ENCODE measurements at places on chromosomes 13 and 19.

DNA sequence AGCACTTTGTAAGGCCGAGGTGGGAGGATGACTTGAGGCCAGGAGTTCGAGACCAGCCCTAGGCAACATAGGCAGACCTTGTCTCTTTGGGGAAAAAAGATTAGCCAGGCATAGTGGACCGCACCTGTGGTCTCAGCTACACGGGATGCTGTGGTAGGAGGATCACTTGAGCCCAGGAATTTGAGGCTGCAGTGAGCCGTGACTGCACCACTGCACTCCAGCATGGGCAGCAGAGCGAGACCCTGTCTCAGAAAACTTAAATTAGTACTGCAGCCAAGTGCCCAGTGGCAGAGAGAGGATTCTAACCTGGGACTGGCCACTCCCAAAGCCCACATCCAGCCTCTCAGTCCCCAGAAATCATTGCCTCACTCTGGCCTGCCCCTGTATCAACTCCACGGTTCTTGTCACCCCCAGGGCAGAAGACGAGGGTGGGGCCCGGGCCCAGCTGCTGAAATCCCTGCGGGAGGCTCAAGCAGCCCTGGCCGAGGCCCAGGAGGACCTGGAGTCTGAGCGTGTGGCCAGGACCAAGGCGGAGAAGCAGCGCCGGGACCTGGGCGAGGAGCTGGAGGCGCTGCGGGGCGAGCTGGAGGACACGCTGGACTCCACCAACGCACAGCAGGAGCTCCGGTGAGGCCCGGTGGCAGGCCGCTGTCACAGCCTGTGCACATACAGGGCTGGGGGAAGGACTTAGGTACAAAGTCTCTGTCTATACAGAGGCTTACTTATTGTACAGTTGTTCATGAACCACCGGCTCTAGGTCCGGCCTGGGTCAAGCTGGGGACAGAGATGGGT, 53.4 kb downstream of the KCNC3 start:
- no peak for DNase-seq

DNA sequence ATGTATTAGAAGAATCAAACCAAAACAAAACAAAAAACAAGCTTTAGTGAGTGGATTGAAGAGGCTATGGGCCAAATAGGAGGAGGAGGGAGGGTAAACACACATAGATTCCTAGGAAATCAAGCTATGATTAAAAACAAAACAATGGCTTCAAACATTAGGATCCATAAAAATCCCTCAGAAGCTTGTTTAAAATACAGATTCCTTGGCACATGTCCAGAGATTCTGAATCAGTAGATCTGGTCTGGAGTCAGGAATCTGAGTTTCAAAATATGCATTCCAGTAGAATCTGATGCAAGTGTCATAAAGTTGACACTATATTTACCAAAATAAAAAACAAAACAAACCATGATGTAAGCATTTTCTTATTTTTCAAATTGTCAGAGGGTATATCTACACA, 692.8 kb upstream of the SGCG start:
- DNase-seq = no peak

- no peak for DNase-seq
Observed at GRCh38 chr13:27704681-27705080, 83.0 kb downstream of the POLR1D start.

DNA sequence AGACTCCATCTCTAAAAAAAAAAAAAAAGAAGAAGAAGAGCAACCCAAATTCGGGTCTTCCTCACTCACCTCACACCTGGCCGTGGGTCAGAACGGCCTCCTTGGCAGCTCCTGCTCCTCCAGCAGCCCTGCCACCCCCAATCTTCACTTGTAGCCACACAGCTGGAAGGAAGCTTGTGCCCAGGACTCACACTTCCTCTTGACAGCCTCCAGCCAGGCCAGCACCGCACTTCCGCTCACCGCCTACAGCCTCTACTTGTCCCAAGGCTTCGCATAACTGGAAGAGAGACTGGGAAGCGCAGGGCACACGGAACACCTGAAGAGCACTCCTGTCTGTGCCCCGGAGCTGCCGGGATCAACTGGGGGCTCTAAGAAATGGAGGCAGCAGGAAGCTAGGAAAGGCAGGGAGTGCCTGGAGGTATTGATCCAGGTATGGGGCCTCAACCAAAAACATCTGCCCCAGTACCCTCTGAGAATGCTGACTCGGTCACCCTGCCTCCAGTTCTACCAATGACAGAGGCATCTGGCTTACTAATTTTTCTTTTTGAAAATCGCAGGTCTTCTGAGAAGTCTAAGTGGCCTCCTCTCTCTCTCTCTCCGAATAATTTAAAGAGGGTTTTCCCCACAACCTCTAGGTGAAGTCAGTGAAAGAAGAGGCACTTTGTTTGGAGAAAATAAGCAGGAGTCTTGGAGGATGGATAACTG, 31.1 kb upstream of the ATP12A start:
- DNase-seq = peak; percentile 41

GRCh38 chr13:39692660-39693438, 37.4 kb downstream of the COG6 start:
- DNase-seq = no peak

GRCh38 chr13:42849200-42849599, 67.8 kb downstream of the FAM216B start:
- DNase-seq = no peak

DNA sequence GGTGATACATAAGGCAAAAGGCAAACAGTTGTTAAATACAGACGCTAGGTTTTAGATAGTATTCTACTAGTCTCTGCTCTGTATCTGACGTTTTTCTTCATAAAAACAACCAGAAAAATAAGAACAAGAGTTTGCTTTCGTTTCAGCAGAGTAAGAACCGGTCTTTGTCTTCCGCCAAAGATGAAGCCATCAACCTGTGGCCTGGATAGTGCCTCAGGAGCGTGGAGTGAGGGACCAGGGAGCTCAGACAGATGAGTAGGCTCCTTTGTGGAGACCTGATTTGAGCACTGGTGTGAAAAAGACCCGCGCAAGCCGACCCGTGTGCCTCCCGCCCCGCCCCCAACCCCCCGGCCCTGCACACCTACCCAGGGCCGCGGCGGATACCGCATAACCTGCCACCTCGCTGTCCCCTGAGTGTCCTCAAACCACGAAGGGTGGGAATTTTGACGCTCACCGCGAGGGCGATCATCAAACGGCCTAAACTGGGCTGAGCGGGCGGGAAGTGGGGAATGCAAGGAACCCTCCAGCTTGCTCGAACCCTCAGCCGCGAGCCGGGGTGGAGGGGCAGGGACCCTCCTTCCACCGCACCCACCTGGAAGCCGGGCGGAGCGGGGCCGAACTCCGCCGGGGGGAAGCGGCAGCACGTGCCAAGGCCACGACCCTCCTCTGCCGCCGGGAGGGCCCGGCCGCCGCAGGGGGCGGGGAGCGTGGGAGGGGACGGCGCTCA, 866 bp upstream of the LMO7 start:
- no peak for DNase-seq

- DNase-seq = no peak
Observed at GRCh38 chr13:35712907-35713761, 236.6 kb upstream of the MAB21L1 start.

DNA sequence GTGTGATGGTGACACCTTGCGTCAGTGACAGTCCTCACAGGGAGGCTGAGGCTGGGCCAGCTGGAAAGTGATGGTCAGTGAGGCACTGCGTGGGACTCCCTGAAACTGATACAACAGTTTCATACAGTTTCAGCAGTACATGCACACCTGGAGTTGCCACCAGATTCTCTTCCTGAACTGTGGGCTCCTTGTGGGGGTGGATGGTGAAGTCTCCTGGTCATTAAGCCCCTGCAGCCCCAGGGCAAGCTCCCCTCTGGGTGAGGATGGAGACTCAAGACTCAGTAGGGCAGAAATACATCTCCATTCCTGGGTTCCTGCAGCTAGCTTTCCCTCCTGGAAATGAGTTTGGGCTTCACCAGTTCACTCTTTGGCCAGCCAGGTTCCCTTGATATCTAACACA, 392.7 kb downstream of the UQCRFS1 start:
- DNase-seq = no peak

GRCh38 chr19:49331616-49332055, 3.6 kb upstream of the CD37 start:
- peak; percentile 57 for DNase-seq

- DNase-seq = peak; percentile 70
Observed at GRCh38 chr19:35822579-35822978, 9.9 kb upstream of the PRODH2 start.

- no peak for DNase-seq
Observed at GRCh38 chr13:113083022-113083373, 22.6 kb upstream of the F7 start.

DNA sequence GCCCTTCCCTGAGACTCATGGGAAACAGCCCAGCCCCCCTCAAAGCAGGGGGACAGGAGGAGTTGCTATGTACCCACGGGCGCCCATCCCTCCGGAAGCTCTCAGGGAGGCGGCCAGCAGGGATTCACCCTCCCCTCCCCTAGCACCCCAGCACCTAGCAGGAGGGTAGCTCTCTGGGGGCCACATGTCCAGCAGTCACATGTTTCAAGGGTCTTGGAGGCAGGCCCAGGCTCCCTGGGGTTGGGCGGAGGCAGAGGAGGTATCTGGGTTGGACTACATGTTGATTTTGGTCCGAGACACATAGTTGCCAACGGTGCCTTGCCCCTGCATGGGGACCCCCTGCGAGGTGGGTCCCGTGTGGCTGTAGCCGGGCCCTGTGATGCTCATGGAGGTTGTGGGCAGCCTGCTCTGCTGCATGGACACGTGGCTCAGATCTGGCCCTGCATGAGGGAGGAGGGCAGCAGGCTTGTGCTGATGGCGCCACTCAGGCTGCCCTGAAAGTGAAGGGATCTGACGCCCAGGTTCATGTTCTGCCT, 7.0 kb upstream of the RNF6 start:
- DNase-seq = no peak

GRCh38 chr13:95120650-95121049, 180.6 kb downstream of the ABCC4 start:
- DNase-seq = no peak

GRCh38 chr19:30083701-30084156, 141.7 kb downstream of the URI1 start:
- no peak for DNase-seq

DNA sequence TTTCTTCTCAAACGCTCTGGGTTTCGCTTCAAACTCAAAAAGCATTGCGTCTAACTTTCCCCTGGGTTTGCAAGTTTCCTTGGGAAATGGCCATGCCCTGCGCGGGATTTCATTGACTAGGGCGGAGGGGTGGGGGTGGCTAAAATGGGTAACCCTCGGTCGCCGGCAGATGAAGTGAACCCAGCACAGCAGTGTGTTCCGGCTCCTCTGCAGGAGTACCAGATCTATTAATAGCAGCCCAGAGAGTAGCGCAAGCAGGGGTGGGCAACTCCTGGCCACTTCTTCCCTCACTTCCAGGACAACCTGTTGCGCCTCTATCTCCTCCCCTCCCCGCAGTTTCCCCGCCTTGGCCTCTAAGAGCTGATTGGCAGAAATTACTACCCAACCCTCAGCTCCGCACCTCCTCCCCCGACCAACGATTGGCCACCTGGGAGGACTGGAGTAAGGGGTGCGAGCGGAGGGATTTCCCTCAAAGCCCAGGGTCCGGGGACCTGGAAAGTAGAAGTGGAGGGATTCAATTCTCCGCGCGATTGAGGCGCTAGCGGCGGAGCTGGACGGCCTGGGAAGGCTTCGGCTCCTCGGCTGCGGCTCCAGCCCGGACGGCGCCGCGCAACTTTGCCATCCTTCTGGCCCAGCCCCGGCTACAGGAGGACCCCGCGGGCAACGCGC, at the start of gene FREM2:
Gene FREM2, plus strand, starts transcription at position 501 of the 669 bp plus-strand sequence. CDS start 268 bp downstream, outside the sequence.
- no peak for DNase-seq

DNA sequence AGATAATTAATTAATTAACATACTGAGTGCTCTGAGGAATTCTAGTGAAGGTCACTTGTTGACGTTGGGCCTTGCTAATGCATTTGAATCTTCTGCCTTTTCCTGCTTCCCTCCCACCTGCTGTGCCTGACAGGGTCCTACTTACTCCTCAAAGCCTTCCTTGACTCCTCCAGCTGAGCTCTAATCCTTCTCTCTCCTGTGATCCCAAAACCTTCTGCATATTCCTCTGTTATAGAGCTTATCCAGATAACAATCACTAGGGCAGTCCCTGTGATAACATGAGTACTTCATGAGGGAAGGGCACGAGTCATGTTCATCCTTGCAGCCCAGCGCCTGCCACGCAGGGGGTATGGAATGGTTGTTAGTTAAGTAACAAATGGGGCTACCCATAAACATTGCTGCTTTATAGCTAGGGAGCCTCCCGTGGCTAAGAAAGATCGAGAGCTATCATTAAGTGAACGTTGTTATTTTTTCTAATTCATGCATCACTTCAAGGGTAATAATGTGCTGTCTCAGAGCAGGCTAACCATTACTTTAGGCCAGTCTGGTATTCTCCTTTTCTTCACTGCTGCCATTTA, 19.1 kb upstream of the SPATA13 start:
- DNase-seq = no peak

- no peak for DNase-seq
Observed at GRCh38 chr13:24075137-24075975, 85.2 kb upstream of the SPATA13 start.

GRCh38 chr13:63517371-63517770, 2101.7 kb upstream of the PCDH20 start:
- no peak for DNase-seq

- DNase-seq = no peak
Observed at GRCh38 chr13:41837629-41838028, 123.3 kb downstream of the VWA8 start.

DNA sequence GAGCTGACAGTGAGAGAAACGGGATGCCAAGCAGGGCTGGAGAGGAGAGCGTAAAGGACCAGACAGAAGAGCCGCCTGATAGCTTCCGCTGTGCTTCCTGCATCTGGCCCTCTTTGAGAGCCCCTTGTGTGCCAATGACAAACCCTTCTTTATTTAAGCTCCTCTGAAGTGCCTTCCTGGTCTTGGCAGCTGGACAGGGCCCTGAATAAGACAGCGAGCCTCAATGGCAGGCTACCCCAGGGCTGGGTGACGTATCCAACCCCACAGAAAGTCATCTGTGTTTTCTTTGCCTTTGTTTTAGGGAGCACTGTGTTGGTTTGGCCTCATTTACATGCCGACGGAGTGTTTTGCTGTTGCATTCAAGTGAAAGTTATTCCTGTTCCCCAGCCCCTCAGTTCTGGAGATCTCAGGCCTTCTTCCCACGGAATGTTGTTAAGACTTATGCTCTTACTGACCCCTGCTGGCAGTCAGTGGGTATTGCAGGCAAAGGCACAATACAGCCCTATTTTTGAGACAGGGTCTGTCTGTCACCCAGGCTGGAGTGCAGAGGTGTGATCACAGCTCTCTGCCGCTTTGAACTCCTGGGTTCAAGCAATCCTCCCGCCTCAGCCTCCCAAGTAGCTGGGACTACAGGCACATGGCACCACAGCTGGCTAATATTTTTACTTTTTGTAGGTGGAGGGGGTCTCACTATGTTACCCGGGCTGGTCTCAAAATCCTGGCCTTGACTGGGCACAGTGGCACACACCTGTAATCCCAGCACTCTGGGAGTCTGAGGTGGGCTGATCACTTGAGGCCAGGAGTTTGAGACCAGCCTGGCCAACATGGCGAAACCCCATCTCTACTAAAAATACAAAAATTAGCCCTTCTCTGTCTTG, 16.8 kb downstream of the CCL25 start:
- no peak for DNase-seq

Data from HL-60 (cell line).